ENCODE measurements at places on chromosomes 2 and 18.

DNA sequence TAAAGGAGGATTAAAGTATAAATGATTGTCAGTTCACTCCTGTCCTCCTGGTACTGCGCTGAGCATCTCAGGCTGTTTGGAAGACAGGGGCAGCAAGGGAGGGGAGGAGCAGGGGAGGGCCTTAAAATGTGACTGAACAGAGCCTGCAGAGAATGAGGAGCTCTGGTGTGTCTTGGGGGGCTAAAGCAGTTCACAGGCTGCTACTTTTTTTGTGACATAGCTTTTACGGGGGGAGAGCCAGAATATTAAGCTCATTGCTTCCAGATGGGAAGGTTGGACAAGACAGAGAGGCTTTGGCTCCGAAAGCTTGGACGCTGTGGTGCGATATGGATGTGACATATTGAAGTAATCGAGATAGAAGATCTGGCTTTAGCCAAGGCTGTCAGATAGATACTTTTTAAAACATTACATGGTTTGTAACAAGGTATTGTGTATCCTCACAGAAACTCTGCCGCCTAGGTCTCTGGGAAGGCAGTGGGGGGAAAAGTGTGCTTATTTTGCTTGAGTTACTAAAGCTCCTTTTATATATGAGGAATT lies 40.5 kb downstream of the RDH14 start:
- no peak for DNase-seq

- DNase-seq, result no peak
Measured at GRCh38 chr2:11102466-11102865, 52.8 kb upstream of the SLC66A3 start.

- no peak for DNase-seq
Measured at GRCh38 chr2:231037731-231038482, 584 bp downstream of the C2orf72 start.

DNA sequence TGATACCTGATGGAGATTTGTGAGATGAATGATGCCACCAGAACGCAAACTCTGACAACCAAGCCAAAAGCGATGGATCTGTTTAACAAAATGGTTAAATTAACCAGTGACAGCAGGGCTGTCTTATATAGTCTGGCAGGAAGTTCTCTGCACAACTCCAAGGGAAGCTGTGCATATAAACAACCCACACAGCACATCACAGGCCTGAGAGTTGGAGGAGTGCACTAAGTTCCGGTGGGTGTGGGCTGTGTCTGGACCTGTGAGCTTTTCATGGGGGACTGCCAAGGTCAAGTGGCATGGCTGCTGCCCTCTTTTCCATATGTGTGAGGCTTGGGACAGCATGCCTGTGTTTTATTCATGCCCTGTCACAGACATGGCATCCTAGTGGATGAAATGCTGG lies 414.6 kb upstream of the TRIB2 start:
- peak; percentile 6 for DNase-seq

DNA sequence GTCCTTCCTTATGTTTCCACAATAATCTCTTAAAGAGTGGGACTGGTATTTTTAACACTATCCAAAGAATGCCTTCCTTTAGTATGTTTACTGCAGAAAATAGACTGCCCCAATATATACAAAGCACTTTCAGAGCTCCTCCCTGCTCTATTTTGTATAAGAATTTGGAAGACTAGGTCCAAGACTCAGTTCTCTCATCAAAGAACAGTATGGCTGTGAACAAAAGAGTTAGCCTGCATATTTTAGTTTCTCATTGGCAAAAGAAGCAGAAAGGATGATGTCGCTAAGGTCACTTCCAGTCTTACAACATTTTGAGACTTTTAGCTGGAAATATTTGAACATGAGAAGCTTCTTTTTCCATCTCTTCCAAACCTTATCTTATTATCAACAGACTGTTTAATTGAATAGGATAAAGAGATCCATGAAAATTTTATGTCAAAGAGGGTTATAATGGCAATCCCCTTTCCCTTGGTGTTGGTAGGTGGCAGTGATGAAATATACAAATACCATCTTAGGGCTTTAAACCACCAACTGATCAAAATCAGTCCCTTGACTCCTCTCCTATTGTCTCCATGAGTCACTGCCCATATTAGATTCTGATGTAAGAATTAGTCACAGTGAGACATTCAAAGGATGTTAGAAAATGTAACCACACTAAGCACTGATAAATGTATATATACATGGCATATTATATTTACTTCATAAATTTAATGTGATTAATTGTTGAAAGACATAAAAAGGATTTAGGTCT lies 266.9 kb upstream of the DSEL start:
- no peak for DNase-seq

DNA sequence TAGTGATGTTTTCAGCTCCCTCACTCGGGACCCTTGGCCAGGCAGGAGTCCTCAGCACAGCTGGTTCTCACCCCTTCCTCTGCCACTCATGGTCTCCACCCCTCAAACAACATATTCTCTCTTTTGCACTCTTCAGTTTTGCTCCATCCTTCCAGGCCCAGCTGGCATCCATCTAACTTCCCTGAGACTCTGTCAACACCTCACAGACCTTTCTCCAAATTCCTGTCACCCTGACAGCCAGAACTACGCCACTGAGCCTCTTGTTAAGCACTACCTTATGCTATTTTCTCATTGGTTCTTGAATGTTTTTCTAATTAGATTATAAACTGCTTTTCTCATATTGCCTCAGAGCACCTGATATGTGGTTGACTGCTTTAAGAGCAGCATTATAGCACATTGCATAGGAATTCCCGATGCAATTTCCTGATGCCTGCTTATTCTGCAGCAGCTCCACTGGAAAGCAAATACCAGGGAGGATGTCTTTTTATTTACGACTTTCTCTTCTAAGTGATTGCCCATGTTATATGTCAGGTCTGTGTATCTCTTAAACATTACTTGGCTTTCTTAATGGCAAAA lies 12.4 kb upstream of the INO80C start:
- no peak for DNase-seq

DNA sequence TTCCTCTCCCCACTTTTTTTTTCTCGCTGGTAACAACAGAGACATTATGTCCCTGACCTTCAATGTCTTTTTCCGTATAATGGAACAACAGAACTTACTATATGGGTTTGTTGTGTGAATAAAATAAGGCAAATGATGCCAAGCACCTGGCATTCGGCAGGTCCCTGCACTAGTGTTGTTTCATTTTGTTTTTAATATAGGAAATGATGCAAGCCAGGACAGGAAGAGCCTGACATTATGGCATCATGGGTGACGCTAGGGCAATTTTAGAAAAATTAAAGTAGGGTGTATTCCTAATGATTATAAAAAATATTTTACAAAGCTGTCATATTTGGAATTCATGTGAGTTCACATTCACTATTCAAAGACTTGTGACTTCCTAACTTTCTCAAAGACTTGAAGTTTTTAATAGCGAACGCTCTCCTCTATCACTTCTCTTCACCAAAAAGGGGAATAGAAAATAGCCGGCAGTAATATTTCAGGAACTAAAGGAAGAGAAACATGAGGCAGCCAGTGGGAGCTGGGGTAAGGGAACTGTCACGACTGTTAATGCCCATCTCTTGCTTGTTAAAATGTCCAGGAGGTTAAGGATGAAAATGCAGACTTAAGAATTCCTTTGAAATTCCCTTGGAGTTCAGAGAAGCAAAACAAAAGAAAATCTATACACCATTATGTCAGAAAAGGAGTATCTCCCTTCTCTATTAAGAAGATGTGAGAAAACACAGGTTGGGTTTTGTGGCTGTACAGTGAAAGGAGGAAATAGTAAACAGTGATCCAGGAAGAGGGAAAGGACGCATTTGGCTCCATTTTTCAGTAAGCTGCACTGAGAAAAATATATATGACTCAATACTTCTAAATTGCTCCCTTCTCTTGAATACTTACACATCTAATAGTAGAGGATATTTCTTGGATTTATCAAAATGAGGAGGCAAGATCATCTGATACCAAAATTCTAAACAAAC lies 60.2 kb downstream of the DPP4 start:
- DNase-seq, result no peak

DNA sequence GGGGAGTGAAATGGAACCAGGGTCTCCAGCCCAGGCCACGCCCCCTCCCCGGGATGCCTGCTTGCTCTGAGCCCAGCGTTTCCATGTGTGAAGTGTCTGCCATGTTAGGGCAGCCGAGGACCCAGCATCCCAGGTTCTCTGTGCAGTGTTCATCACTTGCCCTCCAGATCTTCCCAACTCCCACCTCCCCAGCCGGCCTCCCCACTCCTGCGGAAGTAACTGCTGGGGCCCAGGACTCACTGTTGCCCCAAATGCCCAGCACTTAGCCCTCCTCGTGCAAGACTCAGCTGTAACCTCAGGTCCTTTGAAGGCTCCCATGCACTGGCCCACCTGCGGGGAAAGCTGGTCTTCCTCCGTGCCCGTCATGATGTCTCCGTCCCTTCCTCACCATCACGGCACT lies 9.7 kb upstream of the PXDN start:
- no peak for DNase-seq

GRCh38 chr2:219570924-219571310 lies 422 bp downstream of the OBSL1 start:
- no peak for DNase-seq

DNA sequence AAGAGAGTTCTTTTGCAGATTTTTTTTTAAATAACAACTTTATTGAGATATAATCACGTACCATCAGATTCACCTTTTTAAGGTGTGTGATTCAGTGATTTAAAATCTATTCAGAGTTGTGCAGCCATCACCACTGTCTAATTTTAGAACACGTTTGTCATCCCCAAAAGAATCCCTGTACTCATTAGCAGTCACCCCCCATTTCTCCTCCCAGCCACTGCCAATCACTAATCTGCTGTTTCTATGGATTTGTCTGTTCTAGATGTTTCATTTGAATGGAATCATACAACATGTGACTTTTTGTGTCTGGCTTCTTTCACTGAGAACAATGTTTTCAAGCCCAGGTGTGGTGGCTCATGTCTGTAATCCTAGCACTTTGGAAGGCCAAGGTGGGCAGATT lies 55.4 kb upstream of the RAPH1 start:
- no peak for DNase-seq

- DNase-seq, result no peak
Measured at GRCh38 chr2:112290088-112290487, 14.7 kb downstream of the ZC3H6 start.

DNA sequence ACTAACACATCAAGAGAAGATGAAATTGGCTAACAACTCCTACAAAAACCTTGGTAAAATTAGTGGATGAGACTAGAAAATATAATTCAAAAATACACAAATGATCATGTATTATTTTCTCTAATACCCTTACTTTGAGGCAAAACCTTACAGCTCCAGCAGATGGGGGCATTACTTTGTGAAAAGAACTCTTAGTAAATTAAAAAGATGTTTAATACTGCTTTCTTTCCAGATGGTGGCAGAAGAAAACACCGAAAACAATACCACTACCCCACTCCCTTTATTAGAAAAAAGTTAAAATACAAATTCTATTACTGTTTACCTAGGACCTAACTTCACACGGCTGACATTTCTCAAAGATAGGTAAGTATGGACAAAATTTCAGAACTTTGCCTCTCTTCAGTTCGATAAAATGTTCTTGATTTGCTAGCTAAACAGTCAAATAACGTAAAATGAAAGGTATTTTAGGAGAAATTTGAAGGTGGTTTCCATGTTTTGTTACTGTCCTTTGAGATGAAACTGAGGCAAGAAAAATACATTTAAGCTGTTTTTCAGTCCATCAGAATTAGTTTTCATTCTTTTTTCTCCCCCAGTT lies 30.6 kb downstream of the ORC4 start:
- no peak for DNase-seq

GRCh38 chr2:11533278-11534070 lies at the start of gene GREB1:
Gene GREB1, plus strand, starts transcription at chr2:11534045. Its CDS starts 22,570 bp downstream, at chr2:11556615.
- no peak for DNase-seq

DNA sequence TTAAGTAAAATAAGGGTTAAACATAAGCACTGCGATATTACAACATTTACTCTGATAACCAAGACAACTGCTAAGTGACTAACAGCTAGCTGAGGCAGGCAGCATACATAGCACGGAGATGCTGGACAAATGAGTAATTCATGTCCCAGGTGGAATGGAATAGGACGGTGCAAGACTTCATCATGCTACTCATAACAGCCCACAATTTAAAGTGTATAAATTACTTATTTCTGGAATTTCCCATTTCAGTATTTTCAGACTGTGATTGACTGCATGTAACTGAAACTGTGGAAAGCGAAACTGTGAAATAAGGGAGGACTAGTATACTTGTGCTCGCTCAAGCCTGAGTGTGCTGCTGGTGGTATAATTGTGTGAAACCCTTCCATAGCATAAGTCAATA lies 12.9 kb downstream of the IER3IP1 start:
- no peak for DNase-seq

- DNase-seq, result no peak
Measured at GRCh38 chr2:71706836-71707235, 253.5 kb downstream of the DYSF start.

GRCh38 chr2:42787424-42787787 lies 5.0 kb downstream of the HAAO start:
- DNase-seq, result no peak

DNA sequence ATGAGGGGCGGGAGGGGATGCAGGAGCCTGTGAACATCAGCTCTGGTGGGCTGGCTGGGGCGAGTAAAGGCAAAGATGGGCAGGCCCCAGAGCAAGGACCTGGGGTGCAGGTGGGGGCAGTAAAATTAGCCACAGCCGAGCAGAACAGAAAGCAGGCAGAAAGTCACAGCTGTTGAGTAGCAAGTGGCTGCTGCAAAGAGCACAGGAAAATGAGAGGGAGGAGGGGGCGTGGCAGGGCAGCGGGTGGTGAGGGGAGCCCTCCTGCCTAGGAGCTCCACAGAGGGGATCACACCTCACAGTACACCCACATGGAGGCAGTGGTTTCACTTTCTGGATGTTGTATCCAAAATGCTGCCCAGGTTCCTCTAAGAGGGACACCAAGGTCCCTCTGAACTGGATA lies 79.6 kb downstream of the LBH start:
- DNase-seq, result no peak

GRCh38 chr2:212213191-212213590 lies 325.4 kb downstream of the ERBB4 start:
- no peak for DNase-seq

- peak; percentile 71 for DNase-seq
Measured at GRCh38 chr2:172434821-172435605, 7.6 kb downstream of the ITGA6 start.

GRCh38 chr2:85396531-85397470 lies 13.4 kb downstream of the CAPG start:
- DNase-seq, result no peak

DNA sequence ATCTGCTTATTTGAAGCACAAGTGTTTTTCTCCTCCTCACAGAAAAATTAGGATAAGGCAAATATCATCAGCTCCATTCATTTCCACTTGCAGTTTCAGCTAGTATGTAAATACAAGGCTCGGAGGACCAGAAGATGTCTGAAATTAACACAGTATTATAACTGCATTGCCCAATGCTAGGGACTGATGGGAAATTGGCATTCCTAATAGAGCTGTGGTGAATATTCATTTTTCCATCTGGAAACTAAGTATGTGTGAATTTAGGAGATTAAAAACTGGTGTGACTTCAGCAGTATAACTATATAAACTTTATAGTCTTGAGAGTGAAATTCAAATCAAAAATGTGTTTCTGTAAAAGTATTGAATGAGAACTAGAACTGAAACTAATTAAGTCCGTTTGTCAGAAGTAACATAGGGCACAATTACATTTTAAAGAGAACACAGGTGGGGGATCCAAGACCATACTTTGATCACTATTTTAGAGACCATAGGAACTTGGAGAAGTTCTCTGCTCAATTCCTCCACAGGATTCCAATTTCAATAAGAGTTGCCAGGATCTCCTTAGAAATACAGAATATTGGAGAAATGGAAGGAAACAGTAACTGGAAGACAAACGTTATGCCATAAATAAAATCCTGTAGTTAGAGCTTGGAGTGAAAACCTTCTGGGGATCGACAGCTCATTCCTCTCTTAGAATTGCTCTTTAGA lies 12.1 kb upstream of the ITGA6 start:
- no peak for DNase-seq

- no peak for DNase-seq
Measured at GRCh38 chr2:172849519-172850217, 114.0 kb downstream of the RAPGEF4 start.
